Activated CD4-positive, CD25-positive, alpha-beta regulatory T cell (primary cell): ENCODE measurements at places on chromosomes 16 and 17.

- no peak for DNase-seq
Observed at GRCh38 chr16:11638140-11638539, 30.1 kb upstream of the SNN start.

DNA sequence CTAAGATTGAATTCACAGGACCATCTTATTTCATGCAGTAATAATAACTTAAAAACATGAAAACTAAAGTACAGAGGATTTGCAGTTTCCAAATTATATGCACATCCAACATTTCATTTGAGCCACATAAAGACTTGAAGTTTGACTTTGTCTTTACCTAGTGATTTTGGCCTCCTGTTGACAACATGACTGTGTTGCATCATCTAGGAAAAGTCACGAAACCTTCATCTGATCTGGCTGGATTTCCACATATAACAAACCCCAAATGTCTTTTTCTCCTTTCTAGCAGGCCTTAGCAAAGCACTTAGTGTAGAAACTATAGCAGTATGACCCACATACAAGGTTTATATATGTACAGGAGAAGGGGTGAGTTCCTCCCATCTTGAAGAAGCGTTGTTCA is 406.5 kb upstream of the CDH5 start:
- DNase-seq = no peak

GRCh38 chr16:1862394-1862793 is 9.6 kb downstream of the MEIOB start:
- DNase-seq = no peak

DNA sequence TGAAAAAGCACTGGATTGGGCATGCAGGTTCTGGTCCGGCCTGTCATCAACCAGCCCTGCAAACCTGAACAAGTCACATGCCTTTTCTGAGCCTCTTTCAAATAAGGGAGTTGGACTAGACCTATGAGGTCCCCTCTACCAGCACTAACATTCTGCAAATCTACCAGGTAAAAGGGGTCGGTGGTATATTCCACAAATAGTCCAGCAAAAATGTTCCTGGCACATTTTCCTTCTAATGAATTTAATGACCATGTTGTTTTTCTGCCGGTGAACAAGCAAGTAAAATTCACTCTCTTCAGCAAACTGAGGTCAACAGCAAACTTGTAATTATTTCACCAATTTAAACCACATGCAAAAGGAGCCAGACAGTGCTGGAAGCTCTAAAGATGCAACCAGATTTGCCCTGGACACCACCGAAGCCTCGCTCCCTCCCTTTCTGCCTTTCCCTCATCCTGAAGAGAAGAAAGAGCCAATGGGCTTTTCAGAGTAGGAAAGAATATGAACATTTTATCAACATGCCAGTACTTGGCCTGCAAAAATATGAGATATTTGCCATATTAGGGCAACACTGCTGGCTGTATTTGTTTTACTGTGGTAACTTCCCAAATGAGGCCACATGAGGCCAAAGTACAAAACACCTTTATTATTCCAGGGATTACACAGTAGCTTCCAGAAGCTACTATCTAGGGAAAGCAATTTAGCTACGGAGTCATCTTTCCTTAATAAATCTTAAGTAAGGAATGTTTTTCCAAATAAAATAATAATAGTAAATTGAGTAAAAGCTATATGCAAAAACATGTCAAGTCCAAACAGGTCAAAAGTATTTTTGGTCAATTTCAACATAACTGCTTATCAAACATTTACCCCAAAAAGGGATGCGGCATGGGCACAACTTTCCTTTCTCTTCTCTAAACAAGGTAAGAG is 45.0 kb downstream of the USP31 start:
- DNase-seq = no peak

- DNase-seq = no peak
Observed at GRCh38 chr17:17562146-17562511, 29.4 kb downstream of the PEMT start.

DNA sequence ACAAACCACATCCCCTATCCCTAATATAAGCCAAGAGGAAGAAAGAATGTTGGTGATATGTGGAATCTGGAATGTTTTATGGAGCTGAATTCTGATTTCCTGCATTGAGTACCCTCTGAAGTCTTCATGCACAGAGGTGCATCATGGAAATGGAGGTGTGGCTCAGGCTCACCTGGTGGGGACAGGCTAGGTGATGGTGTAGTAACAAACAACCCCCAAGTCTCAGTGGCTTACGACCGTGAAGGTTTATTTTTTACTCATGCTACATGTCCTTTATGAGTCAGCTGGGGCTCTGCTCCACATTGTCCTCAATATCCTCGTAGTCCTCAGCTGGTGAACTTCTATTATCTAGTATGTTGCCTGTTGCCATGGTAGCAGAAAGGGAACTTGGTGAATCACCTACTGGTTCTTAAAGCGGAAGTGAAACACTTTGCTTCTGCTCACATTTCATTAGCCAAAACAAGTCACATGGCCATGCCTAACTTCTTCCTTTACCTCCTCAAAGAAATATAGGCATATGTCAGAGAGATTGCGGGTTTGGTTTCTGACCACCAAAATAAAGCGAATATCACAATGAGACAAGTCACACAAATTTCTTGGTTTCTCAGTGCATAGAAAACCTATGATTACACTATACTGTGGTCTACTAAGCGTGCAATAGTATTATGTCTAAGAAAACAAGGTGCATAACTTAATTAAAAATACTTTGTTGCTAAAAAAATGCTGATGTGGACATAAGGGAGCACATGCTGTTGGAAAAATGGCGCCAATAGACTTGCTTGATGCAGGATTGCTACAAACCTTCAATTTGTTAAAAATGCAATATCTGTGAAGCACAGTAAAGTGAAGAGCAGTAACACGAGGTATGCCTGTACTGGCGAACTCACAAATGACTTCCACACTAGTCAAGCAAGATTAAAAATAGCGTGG is at the start of gene PMFBP1:
Gene PMFBP1, minus strand, starts transcription at position 51 of the 930 bp plus-strand sequence. CDS start 947 bp downstream, outside the sequence.
- no peak for DNase-seq

DNA sequence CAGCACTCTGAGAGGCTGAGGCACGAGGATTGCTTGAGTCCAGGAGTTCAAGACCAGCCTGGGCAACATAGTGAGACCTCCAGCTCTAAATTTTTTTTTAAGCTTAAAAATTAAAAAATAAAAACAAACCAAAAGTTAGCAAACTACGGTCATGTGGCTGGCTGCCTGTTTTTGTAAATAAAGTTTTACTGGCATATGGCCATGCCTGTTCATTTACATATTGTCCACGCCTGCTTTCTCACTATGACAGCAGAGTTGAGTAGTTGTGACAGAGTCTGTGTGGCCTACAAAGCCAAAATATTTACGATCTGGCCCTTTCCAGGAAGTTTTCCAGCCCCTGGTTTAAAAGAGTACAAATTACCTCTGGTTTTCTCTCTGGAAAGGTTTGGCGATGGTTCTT is 3.3 kb downstream of the SLX4 start:
- DNase-seq = no peak

DNA sequence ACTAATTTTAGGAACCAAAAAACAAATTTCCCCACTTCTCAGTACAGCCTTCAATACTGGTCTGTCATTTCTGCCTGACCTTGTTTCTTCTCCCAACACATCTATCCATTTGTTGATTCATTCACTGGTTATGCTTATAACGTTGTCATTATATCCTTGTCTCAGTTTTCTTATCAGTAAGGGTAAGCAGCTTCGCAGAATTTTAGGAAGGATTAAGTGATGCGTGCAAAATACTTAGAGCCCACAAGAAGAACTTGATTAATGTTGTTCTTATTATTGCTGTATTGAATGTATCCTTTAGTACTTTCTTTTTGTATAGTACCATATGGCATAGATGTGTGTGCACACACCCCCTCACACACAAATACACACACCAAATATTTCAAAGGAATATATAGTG is 403.5 kb upstream of the HSBP1 start:
- DNase-seq = no peak

DNA sequence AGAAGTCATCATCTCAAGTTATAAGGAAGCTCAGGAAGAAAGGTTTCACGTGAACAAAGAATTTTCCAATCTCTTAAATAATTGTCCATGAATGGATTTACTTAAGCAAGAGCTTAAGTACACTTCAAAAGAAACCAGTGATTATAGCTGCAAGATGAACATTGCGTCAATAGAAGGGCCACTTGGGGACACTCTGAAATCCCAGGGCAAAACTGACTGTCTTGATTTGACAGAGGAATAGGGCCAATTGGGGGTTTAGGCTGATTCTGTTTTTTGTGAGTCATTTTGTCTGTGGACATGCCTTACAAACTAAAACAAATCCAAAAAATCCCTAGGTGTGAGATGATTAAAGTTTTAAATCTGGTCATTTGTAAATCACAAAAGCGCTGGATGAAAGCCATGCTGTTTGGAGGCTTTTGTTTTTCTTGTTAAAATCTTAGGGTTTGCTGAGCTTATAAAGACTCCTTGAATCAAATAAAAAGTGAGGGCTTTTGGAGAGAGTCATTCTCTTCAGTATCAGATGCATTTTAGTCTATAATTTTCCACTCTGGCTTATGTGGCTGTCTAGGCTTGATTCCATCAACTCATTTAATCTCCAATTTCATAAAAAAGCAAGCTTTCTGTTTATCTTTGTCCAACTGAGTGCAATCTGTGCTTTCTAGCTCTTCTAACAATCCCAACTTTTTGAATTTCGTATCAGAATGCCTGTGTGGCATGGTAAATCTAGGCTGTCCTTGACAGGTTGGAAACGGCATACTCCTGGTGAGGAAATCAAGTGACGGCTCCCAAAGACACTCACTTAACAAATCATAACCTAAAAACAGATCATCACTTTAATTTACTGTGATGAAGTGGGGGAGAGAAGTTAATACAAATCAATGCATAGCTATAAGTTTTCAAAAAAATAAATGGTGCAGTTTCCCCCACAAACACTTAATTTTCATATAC is 98.2 kb upstream of the SOX9 start:
- DNase-seq = no peak

DNA sequence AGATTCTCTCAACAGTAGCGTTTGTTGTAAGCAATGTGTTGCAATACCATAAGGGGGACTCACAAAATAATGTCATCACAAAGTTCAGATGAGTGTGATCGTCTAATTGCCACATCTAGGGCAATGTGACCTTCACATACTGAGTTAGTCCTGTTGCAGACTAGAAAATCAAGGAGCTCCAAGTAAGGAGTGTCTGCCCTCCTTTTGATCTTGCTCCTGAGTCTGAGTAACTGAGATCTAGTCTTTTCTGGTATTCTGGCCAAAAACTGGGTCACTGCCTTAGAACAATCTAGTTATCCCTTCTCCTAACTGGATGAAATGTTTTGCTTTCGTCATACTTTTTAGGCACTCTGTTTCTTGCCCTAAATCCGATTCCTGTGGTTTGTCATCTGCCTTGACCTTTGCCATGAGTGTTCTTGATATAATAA is 712.1 kb downstream of the CDH11 start:
- no peak for DNase-seq

DNA sequence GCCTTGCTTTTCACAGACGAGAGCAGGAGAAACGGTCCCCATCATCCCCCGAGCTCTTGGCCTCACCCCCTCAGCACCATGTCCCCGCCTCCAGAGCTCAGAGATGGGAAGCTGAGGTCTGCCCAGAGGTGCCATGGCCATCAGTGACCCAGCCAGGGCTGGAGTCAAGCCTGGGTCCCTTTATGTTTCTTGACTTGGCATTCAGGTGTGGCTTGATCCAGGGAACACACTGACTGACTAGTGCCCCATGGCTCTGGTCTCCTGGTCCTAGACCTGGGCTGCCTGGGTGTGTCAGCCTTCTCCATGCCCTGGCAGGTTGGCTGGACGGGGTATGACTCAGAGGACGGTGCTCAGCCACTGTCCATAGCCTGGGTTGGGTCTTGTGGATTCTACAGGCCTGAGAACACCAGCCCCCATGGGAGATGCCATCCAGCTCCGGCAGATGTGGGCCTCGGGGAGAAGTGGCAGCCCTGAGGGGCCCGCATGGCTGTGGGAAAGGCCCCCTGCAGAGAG is 54.2 kb downstream of the ZFPM1 start:
- no peak for DNase-seq

DNA sequence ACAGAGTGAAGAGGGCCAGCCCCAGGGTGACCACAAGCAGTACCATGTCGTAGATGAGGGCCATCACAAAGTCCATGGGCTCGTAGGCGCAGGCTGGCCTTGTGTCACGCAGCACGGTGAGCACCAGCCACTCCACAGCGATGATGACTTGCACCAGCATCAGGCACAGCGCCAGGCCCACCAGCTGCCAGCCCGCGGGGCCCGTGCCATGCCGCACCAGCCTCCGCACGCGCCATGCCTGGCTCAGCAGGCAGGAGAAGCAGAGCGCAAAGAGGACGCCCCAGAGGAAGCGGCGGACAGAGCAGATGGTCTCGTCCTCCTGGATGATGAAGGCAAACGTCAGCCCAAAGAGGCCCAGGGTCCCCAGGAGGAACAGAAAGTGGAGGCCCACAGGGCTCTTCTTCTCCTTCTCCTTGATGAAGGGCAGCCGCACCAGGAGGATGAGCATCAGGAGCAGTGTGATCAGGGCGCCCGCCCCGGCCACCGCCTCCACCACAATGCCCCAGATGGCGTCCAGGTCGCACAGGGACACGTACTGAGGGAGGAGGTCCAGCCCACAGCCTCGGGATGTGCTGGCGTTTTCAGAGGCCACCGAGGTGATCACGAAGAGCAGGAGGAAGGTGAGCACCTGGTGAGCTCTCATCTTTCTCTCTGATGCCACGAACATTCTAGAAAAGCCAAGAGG is 12.3 kb downstream of the GPRC5B start:
- DNase-seq = no peak

DNA sequence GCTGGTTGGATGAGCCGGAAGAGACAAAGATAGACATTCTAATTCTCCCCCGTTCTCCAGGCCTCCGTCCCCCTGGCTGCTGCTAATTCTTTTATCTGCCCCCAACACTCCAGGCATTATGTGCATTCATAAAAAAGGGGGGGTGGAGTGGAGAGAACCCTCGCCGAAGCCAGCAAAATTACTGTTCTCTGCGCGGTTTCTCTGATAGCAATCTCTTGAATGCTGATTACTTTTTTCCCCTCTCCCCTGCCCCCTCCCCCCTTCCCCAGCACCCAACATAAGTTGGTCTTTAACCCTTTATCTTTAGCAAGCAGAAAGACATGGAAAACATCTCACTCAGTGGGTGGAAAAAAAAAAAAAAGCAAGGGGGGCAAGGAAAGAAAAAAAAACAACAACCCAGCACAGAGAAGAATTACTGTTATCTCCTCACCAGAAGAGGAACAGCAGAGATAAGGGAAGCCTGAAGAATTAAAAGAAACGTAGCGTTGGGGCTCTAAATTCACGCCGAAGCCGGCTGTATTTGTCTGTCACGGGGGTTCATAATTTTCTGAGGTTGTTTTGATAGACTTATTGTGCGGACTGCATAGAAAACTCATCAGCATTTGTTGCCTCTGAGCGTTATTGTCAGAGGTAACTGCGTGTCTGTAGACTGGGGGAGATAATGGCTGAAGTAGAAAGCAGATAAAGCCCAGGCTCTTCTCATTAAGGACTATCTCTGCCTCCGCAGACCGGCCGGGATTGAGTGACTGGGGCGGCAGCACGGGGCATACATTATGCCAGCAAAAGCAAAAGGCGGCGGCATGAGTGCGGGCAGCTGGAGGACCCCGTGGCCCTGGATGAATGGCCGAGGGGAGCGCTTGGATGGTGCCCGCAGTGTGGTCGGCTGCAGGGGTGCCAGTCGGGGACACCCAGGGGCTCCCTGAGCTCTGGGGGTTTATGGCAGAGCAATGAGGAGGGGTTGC is 126.9 kb downstream of the MRM1 start:
- DNase-seq = no peak

GRCh38 chr16:57536306-57537193 is at the start of gene CCDC102A:
TSS of gene CCDC102A (minus strand) at chr16:57536571. CDS start at chr16:57529177, 7,394 bp downstream.
- DNase-seq = no peak
